ENCODE measurements at places on chromosomes 7 and 10.

DNA sequence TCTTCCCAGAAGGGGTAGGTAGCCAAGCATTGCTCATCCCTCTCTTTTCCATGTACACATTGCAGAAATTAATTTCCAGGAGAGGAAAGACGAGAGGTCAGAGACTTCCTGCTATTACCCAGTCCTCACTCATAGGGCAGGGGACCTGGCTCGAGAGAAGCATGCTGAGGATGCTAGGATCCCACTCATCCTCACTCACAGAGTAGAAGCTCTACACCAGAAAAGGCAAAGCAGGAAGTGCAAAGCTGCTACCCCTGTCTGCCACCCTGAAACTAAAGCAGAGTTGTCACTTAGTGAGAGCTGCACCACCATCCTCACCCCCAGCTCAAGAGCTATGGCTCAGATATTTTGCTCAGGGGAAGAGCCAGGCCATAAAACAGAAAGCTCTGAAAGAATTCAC, 9.9 kb downstream of the OR9A2 start:
- no peak for DNase-seq

GRCh38 chr10:63884426-63884825, 363.2 kb downstream of the REEP3 start:
- no peak for DNase-seq

- no peak for DNase-seq
These were observed 72.5 kb downstream of the CUL2 start for GRCh38 chr10:35017608-35018007.

- DNase-seq = no peak
These were observed 473 bp upstream of the GPER1 start for GRCh38 chr7:1087465-1087814.

- no peak for DNase-seq
These were observed 72.1 kb upstream of the GRB10 start for GRCh38 chr7:50854831-50855230.

GRCh38 chr7:130900471-130901076, 166.6 kb upstream of the KLF14 start:
- no peak for DNase-seq

GRCh38 chr7:31720366-31720765, 33.4 kb downstream of the PPP1R17 start:
- no peak for DNase-seq

- DNase-seq = no peak
These were observed 1.8 kb upstream of the DDX50 start for GRCh38 chr10:68899186-68899745.

DNA sequence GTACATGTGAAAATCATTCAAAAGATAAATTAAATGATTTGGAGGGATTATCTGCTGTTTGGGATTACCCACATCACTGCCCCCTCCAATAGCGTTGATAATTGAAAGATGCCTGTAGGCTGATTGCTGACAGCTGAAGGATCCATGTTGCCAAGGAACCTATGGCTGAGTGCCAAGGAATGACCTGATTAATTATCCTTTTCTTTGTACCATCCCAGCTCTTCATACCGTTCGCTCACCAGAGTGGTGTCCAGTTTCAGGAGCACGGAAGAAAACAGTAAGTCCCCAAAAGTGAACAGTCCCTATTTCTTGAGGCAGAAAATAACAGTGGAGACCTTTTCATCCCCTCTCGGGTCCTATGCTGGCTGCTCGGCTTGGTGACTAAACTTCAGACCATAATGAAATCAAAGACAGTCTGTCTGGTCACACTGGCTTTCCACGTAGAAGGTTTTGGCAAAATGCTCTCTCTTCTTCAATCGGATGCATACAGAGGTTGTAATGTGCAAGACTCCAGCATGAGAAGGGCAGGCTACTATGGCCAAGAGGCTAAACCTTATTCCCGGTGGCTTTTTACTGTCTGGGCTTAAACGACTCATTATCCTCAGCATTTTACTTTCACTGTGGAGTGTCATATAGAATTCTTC, 108.8 kb downstream of the SPAG6 start:
- DNase-seq = no peak

- peak; percentile 45 for DNase-seq
These were observed 1.9 kb downstream of the ACSL5 start for GRCh38 chr10:112375721-112376395.

DNA sequence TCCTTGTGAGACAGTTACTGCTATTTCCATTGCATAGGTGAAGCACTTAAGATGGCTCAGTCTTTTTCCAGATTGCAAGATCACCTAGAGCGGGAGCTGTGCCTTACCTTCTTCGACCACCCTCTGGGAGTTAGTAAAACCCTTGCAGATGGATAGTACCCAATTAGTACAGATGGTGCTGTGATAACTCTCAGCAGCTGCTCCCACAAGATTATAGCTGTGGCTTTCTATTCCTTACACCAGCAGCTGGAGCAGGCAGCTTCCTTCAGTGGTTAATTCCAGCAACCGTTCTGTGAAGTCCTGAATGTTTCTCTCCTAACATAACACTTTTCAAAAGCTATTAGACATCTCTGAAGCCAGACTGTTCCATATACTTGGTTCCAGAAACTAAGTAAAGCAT, 796.8 kb downstream of the XPNPEP1 start:
- no peak for DNase-seq

- DNase-seq = no peak
These were observed 266.7 kb upstream of the PHF14 start for GRCh38 chr7:10706875-10707493.

DNA sequence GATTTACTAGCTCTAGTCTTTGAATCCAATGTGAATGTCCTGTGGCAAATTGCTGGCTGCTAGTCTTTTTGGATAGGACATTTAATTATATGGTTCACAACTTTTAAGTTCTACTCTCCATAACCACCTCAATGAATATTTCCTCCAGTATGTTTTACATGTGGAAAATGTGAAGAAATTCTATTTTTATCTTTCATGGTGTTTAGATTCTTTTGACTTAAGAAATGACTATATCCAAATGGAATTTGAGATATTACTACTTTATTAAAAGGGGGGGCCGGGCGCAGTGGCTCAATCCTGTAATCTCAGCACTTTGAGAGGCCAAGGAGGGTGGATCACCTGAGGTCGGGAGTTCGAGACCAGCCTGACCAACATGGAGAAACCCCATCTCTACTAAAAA, 202.0 kb downstream of the ARL4A start:
- no peak for DNase-seq

DNA sequence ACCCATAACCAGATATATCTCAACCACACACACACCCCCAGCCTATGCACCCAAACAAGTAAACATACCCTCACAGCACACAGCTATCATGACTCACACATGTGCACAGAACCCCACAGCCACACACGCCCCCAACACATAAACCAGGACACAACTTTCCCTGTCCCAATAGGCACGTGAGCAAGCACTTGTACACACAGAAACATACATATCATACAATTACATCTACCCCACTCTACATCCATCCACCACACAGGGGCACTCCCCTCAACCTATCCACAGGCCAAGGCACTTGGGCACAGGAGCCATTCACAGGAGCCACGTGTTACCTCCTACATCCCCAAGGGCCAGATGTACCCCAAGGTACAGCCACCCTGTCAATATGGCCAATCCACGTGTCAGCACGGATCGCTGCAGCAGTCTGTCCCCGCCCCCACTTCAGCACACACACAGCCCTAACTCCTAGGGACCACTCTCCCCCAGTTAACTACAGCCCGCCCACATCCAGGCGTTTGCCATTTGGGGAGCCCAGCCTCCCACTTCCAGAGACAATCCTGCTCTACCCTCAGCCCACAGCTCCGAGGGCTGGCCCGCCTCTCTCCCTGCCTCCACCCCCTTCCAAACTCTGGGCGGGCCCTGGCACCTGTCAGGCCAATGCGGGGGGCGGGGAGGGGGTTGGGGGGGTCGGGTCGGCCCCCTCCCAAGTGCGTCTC, 163.5 kb downstream of the SH3PXD2A start:
- no peak for DNase-seq

DNA sequence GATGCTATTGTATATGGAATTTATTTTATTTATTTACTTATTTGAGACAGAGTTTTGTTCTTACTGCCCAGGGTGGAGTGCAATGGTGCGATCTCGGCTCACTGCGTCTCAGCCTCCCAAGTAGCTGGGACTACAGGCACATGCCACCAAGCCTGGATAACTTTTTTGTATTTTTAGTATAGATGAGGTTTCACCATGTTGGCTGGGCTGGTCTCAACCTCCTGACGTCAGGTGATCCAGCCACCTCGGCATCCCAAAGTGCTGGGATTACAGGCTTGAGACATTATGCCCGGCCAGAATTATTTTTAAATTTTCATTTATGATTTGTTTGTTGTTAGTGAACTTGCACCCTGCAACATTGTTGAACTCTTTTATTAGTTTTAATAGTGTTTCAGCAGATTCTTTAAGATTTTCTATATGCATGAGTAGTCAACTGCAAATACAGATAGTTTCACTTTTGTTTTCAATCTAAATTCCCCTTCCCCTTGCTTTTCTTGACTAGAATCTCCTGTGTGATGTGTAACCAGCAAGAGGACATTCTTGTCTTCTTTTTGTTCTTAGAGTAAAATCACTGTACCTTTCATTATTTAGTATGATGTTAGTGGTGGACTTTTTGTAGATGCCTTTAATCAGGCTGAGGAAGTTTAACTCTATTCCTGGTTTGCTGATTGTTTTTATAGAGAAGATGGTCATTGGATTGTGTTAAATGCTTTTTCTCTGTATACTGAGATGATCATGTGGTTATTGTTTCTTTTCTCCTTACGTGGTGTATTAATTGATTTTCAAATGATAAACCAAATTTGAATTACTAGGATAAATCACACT, 27.8 kb downstream of the ZNF33A start:
- DNase-seq = no peak

DNA sequence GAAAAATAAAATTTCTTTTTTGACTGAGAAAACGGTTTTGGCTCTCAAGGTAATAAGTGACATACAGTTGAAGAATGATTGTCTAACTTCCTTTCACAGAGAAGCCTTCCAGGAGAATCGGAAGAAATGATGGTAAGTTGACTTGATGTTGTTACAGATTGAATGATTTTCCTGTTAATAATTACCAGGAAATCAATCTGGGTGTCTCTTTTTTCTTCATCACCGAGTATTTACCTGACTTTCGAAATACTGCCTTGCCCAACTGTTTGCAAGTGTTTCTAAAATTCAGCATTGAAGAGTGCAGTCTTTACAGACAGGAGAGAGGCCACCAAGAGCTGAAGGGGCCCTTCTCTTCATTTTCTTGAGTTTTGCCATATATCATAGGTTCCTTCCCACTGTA, 4.0 kb downstream of the ITIH2 start:
- DNase-seq = no peak

- no peak for DNase-seq
These were observed 26.6 kb downstream of the TET1 start for GRCh38 chr10:68586606-68587305.

GRCh38 chr7:38950309-38950708, 27.4 kb upstream of the POU6F2 start:
- DNase-seq = no peak

DNA sequence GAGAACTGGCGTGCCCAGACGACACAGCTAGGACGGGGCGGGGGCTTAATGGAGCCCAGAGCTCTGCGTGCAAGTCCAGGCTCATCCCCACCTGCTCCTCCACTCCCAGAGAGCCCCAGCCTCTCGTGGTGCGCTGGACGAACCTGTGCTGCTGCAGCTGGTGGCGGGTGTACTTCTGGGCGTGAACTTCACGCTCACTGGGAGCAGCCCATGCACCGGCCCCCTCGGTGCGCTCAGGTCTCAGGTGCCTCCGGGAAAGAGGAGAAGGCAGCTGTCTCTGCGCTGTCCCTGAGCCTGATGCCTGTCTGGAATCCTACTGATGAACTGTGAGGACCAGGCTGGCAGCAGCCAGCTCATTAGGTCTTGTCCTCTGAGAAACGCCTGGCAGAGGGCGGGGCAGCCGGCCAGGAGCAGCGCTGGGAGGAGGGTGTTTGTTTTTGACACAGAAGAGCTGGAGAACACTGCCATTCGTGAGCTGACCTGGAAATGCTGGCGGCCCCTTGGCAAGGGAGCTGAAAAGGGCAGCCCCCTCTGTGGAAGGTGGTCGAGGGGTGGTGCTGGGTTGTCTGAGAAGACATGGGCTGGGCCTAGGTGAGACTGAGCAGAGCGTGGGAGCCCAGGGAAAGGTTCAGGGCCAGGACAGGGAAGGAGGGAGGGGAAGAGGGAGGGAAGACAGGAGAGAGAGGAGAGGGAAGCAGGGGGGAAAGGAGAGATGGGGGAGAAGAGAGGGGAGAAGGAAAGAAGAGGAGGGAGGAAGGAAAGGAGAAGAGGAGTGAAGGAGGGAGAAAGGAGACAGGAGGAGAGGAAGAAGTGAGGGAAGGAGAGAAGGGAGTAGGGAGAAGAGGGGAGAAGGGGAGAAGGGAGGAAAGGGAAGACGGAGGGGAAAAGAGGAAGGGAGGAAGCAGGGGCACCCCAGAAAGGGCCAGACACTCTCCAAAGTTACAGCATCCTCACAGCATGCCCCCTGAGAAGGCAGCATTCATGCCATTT, 53.5 kb upstream of the TNS3 start:
- DNase-seq = no peak

DNA sequence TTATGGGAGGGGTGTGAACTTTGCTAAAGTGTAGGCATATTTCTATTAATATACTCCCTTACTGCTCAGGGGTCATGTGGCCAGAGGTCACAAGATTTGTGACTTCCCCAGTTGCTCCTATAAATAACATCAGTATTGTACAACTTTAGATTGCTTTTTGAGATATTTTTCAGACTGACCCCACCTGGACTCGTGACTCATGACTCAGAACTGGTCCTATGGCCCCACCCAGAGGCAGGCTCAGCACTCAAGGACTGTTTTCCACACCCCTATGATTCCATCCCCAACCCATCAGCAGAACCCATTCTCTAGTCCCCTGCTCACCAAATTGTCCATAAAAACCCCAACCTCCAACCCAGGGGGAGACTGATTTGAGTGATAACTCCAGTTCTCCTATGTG, 2.7 kb upstream of the CUL2 start:
- no peak for DNase-seq

DNA sequence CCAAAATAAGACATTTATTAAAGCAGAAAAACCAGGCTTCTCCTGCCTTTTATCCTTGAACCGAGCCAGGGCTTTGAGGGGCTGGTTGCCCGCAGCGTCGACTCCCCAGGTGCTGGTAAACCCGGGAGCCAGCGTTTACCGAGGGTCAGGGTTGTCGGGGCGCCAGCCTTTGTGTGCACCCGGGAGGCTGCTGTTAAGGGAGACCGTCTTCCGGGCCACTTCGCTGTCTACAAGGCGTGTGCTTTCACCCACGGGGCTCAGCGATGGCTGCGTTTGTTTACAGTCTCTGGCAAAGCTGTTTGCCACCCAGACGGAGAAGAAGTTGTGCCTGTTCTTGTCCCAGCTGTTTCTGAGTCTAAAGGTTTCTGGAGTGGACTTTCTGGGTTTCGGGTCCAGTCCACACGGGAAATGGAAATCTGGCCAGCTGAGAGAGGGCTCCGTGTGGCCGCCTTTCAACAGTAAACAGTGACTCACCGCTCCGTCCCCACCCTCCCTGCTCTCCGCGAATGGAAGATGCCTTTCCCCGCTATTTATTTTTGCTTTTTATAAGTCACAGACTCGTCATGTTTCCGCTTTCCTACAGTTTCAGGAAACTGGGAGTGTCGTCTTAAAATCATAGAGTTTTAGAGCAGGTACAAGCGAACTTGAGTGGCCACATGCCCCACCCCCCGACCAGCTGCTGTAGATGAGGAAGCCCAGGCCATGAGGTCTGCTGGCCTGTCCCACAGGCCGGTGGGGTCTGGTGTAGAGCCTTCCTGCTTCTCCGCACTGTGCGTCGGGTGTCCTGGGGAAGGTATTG, 2.2 kb downstream of the MAFK start:
- peak; percentile 97 for DNase-seq

Measured in endothelial cell of umbilical vein (primary cell).